ENCODE measurements at places on chromosomes 2 and 18.

DNA sequence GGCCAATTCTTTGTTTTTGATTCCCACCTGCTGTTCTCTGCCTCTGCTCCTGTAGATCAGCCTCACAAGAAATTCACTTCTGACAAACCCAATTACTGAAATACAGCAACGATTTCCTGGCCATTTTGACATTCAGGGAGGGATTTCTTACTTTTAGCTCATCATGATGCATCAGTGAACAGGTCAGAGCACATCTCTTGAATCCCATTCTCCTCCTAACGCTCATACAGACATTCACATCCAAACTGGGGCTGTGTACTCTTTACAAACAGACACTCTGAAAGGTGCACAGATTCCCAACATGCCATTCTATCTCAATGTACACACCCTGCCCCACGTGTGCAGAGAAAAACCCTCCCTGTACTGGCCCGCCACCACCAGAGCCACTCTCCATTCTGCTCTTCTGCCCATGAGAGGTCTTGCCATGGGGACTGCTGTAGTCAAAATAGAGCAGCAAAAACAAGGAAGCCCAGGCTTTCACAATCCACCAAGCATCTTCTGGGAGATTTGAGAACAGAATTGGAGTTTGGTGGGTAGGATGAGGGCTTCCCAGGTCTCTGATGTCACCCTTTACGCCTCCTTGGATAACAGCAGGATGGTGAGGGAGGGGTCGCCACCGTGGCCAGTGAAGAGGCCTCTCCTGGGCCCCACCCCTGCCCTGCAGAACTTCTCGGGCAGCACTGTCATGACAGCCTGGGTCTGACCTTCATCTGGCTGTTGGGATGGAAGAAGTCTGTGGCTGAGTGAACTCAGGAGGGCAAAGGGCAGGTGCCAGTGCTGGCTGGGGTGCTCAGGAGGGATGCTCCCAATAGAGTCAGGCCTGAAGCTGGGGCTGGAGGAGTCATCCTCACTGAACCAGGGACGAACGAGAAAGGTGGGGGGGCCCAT is 41.9 kb upstream of the ZFP36L2 start:
- DNase-seq, result no peak

GRCh38 chr2:119694470-119694844 is 15.5 kb downstream of the TMEM177 start:
- DNase-seq, result no peak

- DNase-seq, result no peak
Observed at GRCh38 chr2:1742681-1743395, 1.5 kb downstream of the PXDN start.

GRCh38 chr2:12816379-12817306 is 99.9 kb downstream of the TRIB2 start:
- no peak for DNase-seq

DNA sequence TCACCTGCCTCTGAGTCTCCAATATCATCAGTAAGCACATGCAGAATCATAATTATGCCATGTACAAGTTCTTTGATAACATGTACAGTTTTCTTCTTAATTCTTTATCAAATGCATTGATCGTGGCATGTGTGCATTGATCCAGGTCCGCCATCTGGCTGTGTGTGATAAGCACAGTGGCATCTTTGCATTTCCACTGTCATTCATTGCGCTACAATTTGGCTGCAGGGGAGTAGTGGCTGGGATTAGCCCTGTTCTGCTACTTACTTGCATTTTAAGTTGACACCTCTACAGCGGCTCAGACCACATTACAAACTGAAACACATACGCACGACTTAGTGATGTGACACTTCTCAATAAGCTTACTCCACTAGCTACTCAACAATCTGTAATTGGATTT is 83.6 kb upstream of the OTX1 start:
- DNase-seq, result no peak

- DNase-seq, result no peak
Observed at GRCh38 chr2:39403311-39403710, 33.8 kb downstream of the MAP4K3 start.

All from stimulated activated CD4-positive, alpha-beta T cell treated with anti-CD3 and anti-CD28 coated beads, TNF-alpha, amount 100 ng/mL, for 4 hours (primary cell).